T-cell (primary cell): ENCODE measurements at places on chromosomes 7 and 10.

DNA sequence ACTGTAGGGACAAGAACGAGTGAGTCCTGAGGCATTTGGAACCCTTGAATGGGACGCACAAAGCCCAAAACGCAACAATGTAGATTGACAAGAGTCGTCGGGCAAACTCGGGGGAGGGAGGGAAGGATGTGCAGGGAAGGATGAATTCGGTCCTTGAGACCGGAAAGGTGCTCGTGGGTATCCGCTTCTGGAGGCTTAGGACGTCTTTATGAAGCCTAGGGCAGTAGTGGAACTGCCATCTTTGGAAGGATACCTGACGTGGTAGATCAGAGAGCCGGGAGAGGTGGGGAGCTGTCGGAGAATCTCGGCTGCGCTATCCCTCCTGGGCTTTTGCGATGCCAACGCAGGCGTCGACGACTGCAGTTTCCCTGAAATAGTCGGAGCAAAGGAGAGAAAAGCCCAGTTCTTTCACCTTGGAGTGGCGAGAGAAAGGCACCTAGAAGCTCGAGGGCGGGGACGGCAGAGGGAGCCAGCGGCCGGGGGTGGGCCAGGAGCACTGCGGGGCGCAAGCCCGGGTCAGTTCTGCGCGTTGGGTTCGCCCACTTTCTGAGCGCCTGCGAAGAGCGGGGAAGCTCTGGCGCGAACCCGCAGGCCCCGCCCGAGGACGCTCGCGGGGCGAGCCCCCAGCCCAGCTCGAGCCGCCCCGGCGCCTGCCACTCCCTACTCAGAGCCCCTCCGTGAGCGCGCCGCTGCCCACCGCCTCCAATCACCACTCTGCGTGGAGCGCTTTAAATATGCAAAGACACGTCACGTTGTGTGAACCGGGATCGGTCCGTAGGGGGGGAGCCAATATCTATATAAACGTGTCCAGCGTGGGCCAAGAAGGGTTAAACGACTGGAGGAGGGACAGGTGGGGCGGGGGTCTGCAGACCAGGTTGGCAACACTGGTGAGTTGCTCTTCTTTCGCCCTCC lies at the start of gene CYP26C1:
Gene CYP26C1 (plus strand): TSS at position 824 of the 912 bp plus-strand sequence. CDS start 466 bp downstream, outside the sequence.
- H3K27ac ChIP-seq: no peak within 1 kb of the TSS
- peaks cover 3% of the 10 kb centered on the region for H3K36me3 ChIP-seq
- DNase-seq: no peak
- no peak within 1 kb of the TSS for H3K4me3 ChIP-seq
- H3K4me1 ChIP-seq: peaks cover 20% of the 10 kb centered on the region
- H3K27me3 ChIP-seq: peaks cover 37% of the 10 kb centered on the region

- peak; percentile 70 for DNase-seq
- H3K27me3 ChIP-seq: no peaks in the 10 kb centered on the region
- H3K36me3 ChIP-seq: no peaks in the 10 kb centered on the region
- H3K4me1 ChIP-seq: peaks cover 93% of the 10 kb centered on the region
- peak overlapping the region; percentile 18 for H3K4me3 ChIP-seq
Measured at GRCh38 chr10:110864662-110865140, 7.0 kb upstream of the PDCD4 start.

GRCh38 chr10:34514290-34514689 lies 300.8 kb downstream of the PARD3 start:
- no peaks in the 10 kb centered on the region for H3K36me3 ChIP-seq
- H3K27me3 ChIP-seq: no peaks in the 10 kb centered on the region
- H3K4me3 ChIP-seq: no peak overlapping the region
- no peak overlapping the region for H3K27ac ChIP-seq

- no peaks in the 10 kb centered on the region for H3K4me1 ChIP-seq
- H3K27me3 ChIP-seq: no peaks in the 10 kb centered on the region
- no peaks in the 10 kb centered on the region for H3K36me3 ChIP-seq
- DNase-seq: no peak
- H3K27ac ChIP-seq: no peak overlapping the region
Measured at GRCh38 chr7:84916161-84916560, 270.7 kb downstream of the SEMA3D start.

GRCh38 chr10:26773633-26774032 lies 76.1 kb downstream of the PDSS1 start:
- H3K4me1 ChIP-seq: no peaks in the 10 kb centered on the region
- DNase-seq: no peak
- H3K36me3 ChIP-seq: no peaks in the 10 kb centered on the region
- no peaks in the 10 kb centered on the region for H3K27me3 ChIP-seq
- no peak overlapping the region for H3K4me3 ChIP-seq
- no peak overlapping the region for H3K27ac ChIP-seq

- no peak overlapping the region for H3K4me3 ChIP-seq
- H3K27ac ChIP-seq: no peak overlapping the region
- H3K27me3 ChIP-seq: peaks cover 3% of the 10 kb centered on the region
- DNase-seq: no peak
Measured at GRCh38 chr10:31977440-31978155, 49.0 kb upstream of the ARHGAP12 start.

- no peak for DNase-seq
- no peaks in the 10 kb centered on the region for H3K36me3 ChIP-seq
- H3K4me1 ChIP-seq: peaks cover 13% of the 10 kb centered on the region
- no peak overlapping the region for H3K27ac ChIP-seq
Measured at GRCh38 chr7:106037489-106038176, 74.5 kb downstream of the SYPL1 start.

DNA sequence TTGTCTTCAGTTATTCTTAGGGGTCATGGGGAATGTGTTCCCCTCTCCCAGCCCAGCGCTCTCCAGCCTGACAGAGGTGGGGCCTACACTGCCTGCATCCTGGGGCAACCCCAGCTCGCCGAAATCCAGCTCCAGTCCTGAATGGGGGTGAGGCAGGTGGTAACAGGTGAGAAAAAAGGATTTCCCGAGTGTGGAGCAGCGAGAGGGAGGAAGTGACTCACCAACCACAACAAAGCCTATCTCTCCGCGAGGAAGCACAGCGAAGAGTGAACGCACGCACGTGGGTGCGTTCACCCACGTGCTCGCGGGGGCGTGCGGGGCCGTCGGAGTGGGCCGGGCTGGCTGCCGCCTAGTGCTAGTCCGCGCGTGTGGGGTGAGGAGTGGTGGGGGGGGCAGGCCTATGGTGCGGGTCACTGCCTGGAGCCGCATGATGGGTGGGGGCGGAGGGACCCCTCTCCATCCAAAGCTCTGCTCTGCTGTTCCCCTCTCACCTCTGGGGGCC lies 855 bp upstream of the PALD1 start:
- peak overlapping the region; percentile 71 for H3K4me3 ChIP-seq
- H3K36me3 ChIP-seq: no peaks in the 10 kb centered on the region
- no peak overlapping the region for H3K27ac ChIP-seq
- DNase-seq: peak; percentile 72

GRCh38 chr10:17273403-17273802 lies 45.4 kb downstream of the VIM start:
- no peak overlapping the region for H3K4me3 ChIP-seq
- DNase-seq: no peak
- no peaks in the 10 kb centered on the region for H3K4me1 ChIP-seq
- H3K27ac ChIP-seq: no peak overlapping the region

- no peak for DNase-seq
- no peak overlapping the region for H3K27ac ChIP-seq
- H3K4me1 ChIP-seq: no peaks in the 10 kb centered on the region
- H3K36me3 ChIP-seq: no peaks in the 10 kb centered on the region
- no peaks in the 10 kb centered on the region for H3K27me3 ChIP-seq
- no peak overlapping the region for H3K4me3 ChIP-seq
Measured at GRCh38 chr7:29105752-29106668, 40.3 kb downstream of the CPVL start.

GRCh38 chr10:78261291-78261690 lies 227.6 kb downstream of the RPS24 start:
- no peak for DNase-seq
- no peak overlapping the region for H3K4me3 ChIP-seq
- no peaks in the 10 kb centered on the region for H3K36me3 ChIP-seq
- no peaks in the 10 kb centered on the region for H3K27me3 ChIP-seq
- H3K27ac ChIP-seq: no peak overlapping the region

GRCh38 chr10:93445097-93445960 lies 36.8 kb downstream of the MYOF start:
- no peaks in the 10 kb centered on the region for H3K4me1 ChIP-seq
- H3K36me3 ChIP-seq: no peaks in the 10 kb centered on the region
- no peak for DNase-seq
- H3K27ac ChIP-seq: no peak overlapping the region
- H3K4me3 ChIP-seq: no peak overlapping the region
- H3K27me3 ChIP-seq: no peaks in the 10 kb centered on the region

- H3K27ac ChIP-seq: no peak overlapping the region
- no peak for DNase-seq
- no peaks in the 10 kb centered on the region for H3K27me3 ChIP-seq
- H3K4me3 ChIP-seq: no peak overlapping the region
- no peaks in the 10 kb centered on the region for H3K36me3 ChIP-seq
- no peaks in the 10 kb centered on the region for H3K4me1 ChIP-seq
Measured at GRCh38 chr10:33186150-33186549, 148.3 kb downstream of the NRP1 start.

DNA sequence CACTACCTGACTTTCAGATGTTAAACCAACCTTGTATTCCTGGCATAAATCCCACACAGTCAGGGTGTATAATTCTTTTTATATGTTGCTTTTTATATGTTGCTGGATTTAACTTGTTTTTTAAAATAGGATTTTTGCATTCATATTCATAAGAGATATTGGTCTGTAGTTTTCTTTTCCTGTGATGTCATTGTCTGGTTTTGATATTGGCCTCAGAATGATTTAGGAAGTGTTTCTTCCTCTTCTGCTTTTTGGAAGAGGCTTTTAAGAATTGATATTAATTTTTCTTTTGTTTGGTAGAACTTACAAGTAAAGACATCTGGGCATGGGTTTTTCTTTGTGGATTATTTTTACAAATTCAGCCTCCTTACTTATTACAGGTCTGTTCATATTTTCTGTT lies 93.1 kb downstream of the CARD11 start:
- H3K27me3 ChIP-seq: no peaks in the 10 kb centered on the region
- peaks cover 10% of the 10 kb centered on the region for H3K4me1 ChIP-seq
- H3K36me3 ChIP-seq: peaks cover 8% of the 10 kb centered on the region
- H3K4me3 ChIP-seq: no peak overlapping the region
- no peak for DNase-seq

DNA sequence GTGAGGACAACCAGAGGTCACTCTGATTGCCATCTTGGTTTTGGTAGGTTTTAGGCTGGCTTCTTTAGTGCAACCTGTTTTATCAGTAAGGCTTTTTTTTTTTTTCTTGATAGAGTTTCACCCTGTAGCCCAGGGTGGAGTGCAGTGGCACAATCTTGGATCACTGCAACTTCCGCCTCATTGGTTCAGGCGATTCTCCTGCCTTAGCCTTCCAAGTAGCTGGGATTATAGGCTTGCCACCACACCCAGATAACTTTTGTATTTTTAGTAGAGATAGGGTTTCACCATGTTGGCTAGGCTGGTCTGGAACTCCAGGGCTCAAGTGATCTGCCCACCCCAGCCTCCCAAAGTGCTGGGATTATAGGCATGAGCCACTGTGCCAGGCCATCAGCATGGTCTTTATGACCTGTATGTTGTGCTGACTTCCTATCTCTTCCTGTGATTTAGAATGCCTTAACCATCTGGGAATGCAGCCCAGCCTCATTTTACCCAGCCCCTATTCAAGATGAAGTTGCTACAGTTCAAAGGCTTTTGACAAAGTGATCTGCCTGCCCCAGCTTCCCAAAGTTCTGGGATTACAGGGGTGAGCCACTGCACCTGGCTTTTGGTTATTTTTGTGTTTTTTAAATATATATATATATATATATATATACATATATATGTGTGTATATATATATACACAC lies 7.0 kb upstream of the ZNF425 start:
- no peak for DNase-seq
- no peaks in the 10 kb centered on the region for H3K36me3 ChIP-seq

GRCh38 chr10:43901302-43901701 lies 252.6 kb upstream of the ZNF32 start:
- no peak overlapping the region for H3K4me3 ChIP-seq
- no peaks in the 10 kb centered on the region for H3K4me1 ChIP-seq
- no peak for DNase-seq
- H3K36me3 ChIP-seq: no peaks in the 10 kb centered on the region
- no peak overlapping the region for H3K27ac ChIP-seq

DNA sequence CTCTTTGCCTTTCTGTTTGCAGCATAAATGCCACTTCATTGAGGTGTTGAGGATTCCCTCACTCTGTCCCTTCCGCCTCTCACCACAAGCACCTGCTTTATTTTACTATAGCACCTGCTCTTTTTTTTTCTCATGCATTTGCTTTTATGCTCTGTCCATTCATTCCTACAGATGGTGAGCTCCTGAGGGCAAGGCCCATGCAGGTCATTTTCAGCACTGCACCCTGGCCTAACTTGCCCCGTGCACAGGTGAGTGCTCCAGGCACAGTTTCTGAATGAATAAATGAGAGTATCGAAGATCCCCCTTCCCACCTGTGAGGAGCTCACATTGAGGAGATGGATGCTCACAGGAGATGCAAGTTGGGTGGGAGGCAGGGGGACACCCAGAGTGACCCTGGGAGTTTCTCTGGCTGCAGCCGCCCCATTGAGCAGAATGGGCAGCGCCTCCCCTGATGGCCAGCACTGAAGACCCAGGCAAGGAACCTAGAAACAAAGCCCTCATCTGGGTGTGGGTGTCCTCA lies 1.2 kb upstream of the AKR1E2 start:
- H3K27me3 ChIP-seq: peaks cover 26% of the 10 kb centered on the region
- H3K4me1 ChIP-seq: peaks cover 15% of the 10 kb centered on the region
- H3K27ac ChIP-seq: no peak overlapping the region
- H3K36me3 ChIP-seq: no peaks in the 10 kb centered on the region
- no peak for DNase-seq
- no peak overlapping the region for H3K4me3 ChIP-seq

DNA sequence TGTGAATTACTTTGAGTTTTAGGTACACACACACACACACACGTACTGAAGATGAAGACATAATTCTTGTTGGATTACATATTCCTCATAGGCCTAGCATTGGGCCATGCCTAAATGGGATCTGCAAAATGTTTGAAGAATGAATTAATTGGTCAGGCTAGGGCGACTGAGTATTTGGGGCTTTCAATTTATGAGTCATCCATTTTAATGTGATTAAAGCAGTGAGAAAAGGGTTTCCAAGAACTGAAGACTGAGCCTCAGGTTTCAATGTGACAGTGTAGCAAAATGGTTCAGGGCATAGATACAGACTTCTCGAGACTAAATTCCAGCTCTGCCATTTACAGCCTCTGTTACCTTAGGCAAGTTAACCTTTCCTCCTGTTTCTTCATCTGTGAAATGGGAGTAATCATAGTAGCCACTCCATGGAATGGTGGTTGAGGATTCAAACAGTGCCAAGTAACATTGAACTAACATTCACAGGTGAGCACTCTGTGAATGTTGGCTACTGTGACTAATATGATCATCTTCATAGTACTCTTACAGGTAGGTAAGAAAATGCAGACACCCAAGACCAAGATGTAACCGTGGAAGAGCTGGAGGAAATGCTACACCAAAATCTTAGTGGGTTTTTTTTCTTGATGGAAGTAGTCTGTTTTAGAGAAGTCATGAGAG lies 7.6 kb downstream of the BPGM start:
- H3K4me1 ChIP-seq: no peaks in the 10 kb centered on the region
- peaks cover 11% of the 10 kb centered on the region for H3K36me3 ChIP-seq
- no peak overlapping the region for H3K4me3 ChIP-seq
- no peak overlapping the region for H3K27ac ChIP-seq
- no peak for DNase-seq
- H3K27me3 ChIP-seq: no peaks in the 10 kb centered on the region

GRCh38 chr7:87210506-87210905 lies 9.0 kb downstream of the TMEM243 start:
- no peak overlapping the region for H3K4me3 ChIP-seq
- DNase-seq: no peak
- no peak overlapping the region for H3K27ac ChIP-seq
- H3K4me1 ChIP-seq: peaks cover 65% of the 10 kb centered on the region
